Cardiac muscle cell (in vitro differentiated cells and primary cell): ENCODE measurements at places on chromosomes 3 and 15.

GRCh38 chr15:57923750-57924149 is 141.8 kb downstream of the ALDH1A2 start:
- no peak for DNase-seq

- peak; percentile 79 for DNase-seq
Measured at GRCh38 chr15:92020804-92021203, 167.3 kb downstream of the SLCO3A1 start.

DNA sequence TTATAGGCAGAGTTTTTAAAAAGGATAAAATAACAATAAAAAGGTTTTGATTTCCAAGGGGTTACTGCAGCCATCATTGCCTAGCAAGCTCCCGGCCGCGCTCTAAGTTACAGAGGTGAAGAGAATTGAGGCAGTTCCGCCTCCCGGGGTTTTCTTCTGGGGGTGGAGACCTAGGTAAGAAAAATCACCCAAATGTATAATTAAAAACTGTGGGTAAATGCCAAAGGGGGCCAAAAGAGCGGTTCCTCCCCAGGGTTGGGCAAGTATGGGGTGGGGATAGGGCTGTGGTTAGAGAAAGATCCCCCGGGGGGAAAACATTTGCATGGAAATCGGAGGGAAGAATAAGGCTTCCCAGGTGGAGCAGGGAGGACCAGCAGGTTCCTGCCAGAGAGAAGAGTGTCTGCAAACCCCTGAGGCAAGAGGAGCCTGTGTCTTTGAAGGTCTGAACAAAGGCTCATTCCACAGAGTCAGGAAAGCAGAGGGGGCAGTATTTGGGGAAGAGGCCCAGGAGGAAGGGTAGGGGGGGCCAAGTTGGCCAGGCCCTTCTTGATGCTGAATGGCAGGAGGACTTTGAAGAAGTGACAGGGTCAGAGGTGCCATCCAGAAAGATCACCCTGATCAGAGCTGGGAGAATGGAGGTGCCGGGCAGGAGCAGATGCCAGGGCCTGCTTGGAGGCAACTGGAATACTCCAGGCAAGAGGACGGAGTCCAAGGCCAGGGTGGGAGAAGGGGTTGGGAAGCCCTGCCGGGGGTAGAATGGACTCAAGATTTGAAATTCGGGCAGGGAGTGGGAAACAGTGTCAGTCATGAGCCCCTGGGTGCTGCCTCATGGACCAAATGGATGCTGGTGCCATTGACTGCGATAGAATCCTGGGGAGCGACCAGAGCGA is 152.9 kb upstream of the RGMA start:
- DNase-seq: no peak

GRCh38 chr3:33037471-33037870 is 59.5 kb downstream of the GLB1 start:
- DNase-seq: no peak

GRCh38 chr3:129658110-129658843 is 51.8 kb upstream of the PLXND1 start:
- DNase-seq: peak; percentile 16

DNA sequence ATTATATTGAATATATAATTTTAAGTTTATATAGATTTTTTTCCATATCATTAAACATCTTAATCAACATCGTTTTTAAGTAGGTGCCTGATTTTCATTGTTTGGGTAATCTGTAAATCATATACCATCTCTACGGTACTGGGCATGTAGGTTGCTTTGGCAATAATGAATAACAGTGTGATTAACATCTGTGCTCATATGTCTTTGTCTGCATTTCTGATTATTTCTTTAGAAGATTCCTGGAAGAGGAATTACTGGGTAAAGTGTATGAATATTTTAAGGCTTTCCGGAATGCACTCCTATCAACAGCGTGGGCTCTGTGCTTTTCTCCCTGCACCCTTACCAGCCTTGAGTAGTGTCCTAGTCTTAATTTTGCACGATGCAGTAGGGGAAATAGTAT is 119.8 kb upstream of the LIPC start:
- DNase-seq: no peak

GRCh38 chr3:151156618-151157216 is 46.3 kb downstream of the GPR171 start:
- DNase-seq: peak; percentile 81

DNA sequence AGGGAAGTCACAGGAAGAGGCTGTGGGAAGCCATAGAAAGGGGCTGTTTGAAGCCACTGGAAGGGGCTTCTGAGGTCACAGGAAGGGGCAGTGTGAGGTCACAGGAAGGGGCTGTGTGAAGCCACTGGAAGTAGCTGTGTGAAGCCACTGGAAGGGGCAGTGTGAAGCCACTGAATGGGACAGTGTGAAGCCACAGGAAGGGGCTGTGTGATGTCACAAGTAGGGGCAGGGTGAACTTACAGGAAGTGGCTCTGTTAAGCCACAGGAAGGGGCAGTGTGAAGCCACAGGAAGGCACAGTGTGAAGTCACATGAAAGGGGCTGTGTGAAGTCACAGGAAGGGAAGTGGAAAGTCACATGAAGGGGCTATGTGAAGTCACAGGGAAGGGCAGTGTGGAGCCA is 33.1 kb downstream of the GASK1A start:
- no peak for DNase-seq

- no peak for DNase-seq
Measured at GRCh38 chr15:38479756-38480155, 25.8 kb downstream of the FAM98B start.

- no peak for DNase-seq
Measured at GRCh38 chr15:90161950-90162361, 39.2 kb upstream of the SEMA4B start.

DNA sequence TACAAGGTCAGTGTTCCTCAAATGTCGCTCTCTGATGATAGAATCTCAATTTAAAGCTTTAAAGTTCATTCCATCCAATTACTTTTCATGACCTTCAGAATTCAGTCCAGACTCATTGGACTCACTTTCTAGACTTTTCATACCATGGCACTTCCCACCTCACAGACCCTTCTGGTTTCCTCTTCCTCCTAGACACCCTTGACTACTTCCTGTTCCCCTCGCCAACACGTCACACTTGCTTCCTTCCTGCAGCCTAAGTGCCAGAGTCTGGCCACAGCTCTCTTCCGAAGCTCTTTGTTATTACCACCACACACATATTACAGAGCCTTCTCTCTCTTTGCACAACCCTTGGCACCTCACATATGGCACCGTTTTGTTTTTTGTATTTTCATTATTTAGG is 59.1 kb upstream of the UMPS start:
- DNase-seq: no peak

GRCh38 chr3:47315069-47315647 is 32.4 kb downstream of the KLHL18 start:
- no peak for DNase-seq

DNA sequence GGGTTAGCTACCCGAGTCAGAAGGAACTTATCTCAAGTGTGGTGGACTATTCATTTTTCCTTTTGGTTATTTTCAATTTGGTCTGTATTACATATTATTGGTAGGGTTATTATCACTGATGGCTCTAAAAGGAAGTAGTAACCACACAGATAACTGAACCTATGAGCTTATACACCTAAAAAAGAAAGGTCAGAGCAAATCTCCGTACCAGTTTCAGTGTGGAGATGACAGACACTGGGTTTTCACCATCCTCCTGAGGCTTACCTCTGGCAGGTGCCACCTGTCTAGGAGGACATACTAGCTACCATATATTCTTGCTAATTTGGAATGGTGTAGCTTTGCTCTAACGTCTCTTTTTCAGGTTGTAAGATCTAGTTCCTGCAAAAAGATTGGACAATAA is 10.2 kb downstream of the GAP43 start:
- no peak for DNase-seq

DNA sequence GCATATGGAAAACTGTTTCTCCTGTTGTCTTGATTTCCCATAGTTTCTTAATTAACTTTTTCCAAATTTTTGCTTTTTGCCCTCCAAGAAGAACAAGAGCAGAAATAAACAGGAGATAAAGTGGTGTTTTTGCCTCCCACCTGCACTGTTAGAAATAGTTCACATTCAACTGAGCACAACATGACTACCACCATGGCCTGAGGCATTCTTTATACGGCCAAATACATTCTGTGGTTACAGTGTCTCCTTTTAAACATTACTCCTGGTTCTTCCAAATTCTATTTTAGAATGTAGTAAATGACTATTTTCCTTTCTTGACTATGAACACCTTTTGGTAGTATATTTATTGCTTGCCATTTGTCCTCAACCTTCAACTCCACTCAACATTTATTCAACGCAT is 98.5 kb downstream of the LARS2 start:
- no peak for DNase-seq

GRCh38 chr3:15342945-15343344 is 10.6 kb upstream of the SH3BP5 start:
- DNase-seq: no peak

- no peak for DNase-seq
Measured at GRCh38 chr3:123457841-123458240, 9.0 kb upstream of the ADCY5 start.

GRCh38 chr3:133040696-133041523 is 2.7 kb downstream of the TMEM108 start:
- peak; percentile 85 for DNase-seq

DNA sequence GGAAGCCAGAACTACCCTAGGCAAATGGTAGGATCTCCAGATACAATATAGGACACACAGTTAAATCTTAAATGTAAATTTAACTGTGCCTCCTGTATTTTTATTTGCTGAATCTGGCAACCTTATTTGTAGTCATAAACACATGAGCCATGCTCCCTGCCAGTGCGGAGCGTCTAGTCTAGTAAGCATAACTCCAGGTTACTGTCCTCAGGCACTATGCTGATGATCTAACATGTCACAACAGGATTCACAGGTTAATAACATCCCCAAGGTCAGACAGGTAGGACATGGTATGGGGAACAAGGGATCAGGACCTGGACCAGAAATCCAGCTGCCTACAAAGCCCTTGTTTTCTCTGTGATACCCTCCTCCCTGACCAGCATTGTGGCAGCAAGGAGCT is 305.1 kb downstream of the CACNA2D3 start:
- DNase-seq: no peak

GRCh38 chr15:68337826-68338225 is 60.3 kb downstream of the FEM1B start:
- DNase-seq: no peak

DNA sequence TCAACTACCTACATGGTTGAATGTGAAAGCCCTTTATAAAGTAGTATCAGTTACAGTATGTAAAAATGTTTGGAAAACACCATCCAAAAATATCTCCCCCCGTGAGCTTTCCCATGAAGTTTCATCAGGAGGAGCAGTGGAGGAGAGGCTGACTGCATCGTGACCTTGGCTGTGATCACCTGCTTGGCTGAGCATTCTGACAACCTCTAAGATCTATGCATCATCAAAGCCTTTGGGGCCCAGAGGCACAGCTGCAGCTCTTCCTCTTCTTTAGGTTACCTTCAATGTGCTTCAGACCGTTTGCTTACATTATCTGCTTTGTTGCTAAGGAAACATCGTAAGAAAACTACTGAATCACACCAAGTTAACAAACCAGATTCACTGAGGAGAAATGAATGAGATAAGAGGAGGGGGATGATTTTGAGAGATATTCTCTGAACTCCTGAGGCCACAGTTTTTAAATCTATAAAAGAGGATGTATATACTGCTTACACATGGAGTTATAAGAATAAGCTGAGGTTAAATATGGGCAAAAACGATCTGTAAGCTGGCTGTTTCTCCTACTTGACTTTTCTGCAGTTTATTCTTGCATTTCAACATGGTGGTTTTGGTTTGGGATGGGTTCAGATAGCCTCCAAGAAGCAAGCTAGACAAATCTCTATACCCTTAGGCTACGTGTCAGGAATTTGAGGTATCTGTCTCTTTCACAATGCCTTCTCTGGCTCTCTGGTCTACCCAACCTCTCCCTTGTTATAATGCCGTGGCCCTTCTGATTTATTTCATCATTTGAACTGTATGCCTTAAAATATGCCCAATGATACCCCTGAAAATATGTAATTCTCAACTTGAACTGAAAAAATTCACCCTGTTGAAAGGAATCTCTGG is 4.0 kb downstream of the GCSAM start:
- DNase-seq: no peak

DNA sequence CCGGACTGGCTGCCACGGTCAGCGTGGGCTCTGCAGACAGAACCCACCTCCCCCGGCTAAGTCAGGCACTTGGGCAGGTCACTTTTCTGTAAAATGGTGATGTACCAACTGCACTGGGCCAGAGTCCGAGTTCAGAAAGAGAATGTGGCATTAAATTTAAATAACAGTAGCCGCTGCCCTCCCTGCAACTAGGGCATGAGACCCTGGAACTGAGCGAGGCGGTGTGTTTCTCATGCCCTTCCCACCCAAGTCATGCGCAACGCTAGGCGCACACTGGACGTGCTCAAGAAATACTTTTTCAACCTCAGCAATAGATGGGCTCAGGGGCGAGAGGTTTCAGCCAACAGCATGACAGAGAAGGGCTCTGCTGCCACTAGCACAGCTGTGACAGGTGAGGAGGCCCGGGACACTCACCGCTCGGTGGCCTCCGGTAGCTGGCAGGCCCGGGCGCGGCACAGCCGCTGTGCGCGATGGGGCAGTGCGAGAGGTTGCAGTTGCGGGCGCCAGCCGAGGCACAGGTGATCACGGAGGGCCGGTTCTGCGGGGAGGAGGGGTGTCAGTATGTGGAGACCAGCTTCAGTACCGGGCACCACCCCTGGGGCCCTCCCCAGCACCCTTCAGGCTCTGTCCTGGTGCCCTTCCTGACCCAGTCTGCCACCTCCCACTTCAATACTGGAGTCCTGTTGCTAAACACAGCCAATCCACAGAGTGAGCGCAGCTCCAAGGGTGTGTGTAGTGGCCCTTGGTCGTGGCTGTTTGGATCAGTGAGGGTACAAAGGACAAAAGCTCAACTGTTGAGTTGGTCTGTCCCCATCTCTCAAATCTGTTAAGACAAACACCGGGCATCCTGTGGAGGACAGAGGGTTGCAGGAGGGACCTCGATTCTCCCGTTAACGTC is 84.5 kb downstream of the VGLL4 start:
- no peak for DNase-seq

- no peak for DNase-seq
Measured at GRCh38 chr3:78022232-78022631, 982.3 kb downstream of the ROBO2 start.

GRCh38 chr15:71256934-71257664 is 141.8 kb downstream of the THSD4 start:
- no peak for DNase-seq

DNA sequence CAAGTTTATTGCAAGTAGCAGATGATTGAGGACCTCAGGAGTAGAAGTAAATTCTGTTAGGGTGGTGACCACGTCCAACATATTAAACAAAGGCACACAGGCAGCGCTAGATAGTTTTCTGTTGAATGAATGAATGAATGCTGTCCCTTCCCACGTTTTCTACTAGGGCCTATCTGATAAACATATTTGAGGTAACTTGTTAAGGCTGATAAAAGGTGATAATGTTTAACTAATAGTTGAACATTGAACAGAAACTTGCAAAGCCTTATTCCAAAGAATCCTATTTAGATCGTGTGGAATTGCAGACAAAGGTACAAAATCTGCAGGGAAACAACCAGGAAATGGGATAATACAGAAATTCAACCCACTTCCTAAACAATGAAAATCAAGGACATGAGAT is 559.5 kb upstream of the SEMA6D start:
- no peak for DNase-seq

DNA sequence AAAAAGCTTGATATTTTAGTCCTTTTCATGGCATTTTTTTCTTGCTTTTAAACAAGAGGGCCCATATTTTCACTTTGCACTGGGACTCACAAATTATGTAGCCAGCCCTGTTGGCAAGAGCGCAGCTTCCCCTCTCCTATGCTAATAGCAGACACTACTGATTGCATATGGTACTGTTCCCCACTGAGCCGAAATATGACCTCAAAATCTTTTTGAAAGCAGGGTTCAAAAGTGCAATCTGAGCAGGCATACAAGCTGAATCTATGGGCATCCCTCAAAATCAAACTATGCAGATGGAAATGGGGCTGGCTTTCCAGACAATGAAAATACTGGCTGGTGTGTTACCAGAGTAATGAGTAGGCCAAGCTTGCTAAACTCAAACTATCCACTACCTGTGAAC is 225.2 kb upstream of the SETMAR start:
- no peak for DNase-seq
